ENCODE measurements at places on chromosomes 3 and 15.

- no peak for DNase-seq
These were observed 120.5 kb downstream of the NUP210 start for GRCh38 chr3:13299531-13300155.

GRCh38 chr3:51717947-51718346 is 11.1 kb downstream of the GRM2 start:
- no peak for DNase-seq

GRCh38 chr3:129428376-129429079 is at the start of gene EFCAB12:
EFCAB12 (minus strand) TSS chr3:129428636; CDS start chr3:129428488, 148 bp downstream.
- peak; percentile 75 for DNase-seq

- no peak for DNase-seq
These were observed 10.1 kb upstream of the CAMK1 start for GRCh38 chr3:9779721-9780457.

DNA sequence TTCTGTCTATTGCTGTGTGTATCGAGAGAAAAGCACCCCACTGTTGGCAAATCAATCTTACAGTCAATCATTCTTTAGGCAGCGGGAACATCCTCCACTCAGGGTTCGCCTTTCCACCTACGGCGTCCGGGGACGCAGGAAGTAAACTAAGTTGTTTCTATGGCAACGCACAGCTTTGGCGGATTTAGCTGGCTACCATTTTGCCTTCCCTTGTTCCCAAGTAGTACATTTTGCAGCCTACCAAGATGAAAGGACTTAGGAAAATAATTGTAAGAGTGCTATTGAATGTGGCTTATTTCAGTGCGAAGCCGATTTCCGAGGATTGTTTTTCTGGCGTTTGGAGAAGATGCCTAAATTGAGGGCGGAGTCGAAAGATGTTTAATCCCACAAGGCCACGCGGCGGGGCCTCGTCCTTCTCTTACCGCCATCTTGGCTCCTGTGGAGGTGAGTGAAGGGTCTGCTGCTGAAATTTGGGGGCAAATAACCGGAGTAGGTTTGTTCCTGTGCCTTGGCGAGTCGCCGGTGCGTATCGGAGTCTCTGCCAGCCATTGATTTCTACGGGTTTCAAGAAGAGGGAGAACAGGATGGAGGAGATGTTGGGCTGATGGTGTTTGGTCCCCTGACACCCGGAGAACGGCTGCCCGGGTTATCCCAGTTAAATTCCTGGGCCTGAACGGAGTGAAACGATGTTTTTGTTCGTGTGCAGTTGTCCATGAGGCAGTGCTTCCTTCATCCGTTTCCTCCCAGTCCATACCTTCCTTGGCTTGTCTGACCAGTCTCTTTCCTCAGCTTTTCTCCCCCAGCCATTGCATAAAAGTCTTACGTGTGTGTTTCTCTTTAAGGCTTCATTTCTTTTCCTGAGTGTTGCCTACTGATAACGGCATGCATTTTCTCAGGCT is at the start of gene RPL35A:
Gene RPL35A, plus strand, starts transcription at position 413 of the 899 bp plus-strand sequence. CDS start 778 bp downstream, outside the sequence.
- DNase-seq: peak; percentile 61

- DNase-seq: no peak
These were observed 6.6 kb upstream of the SELENOS start for GRCh38 chr15:101283931-101284330.

- no peak for DNase-seq
These were observed 37.0 kb upstream of the TJP1 start for GRCh38 chr15:29859293-29859692.

- DNase-seq: no peak
These were observed 130.6 kb downstream of the IMPG2 start for GRCh38 chr3:101189796-101190195.

DNA sequence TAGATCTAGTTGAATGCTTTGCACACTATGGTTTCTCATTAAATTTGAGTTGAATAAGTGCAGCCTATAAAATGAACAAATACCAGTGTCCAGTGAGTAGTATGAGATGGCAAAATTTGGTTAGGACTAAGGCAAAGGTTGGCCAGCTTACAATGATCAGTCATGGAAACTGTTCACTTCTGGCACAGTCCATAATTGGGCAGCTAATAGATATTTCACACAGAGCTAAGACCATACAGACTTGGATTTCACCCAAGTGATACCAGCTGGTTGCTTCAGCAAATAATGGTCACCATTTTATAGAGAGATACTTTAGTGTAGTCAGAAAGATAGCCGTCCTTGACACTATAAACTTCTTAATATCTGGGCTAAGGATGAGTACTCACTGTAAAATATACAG is 15.7 kb downstream of the GAP43 start:
- DNase-seq: no peak

DNA sequence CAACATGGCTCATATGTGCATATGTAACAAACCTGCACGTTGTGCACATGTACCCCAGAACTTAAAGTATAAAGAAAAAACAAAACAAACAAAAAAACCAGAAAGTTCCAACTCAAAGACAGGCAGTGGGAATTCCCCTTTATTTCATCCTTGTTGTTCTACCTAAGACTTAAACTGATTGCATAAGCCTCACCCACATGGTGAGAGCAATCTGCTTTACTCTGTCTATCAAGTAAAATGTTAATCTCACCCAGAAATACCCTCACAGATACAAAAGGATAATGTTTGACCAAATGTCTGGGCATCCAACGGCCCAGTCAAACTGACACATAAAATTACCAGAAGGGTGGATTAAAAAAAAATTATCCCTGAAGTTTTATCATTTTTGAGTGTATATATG is 190.9 kb upstream of the PLSCR5 start:
- DNase-seq: no peak

- DNase-seq: no peak
These were observed 765 bp upstream of the UBE2E2 start for GRCh38 chr3:23202203-23202920.

DNA sequence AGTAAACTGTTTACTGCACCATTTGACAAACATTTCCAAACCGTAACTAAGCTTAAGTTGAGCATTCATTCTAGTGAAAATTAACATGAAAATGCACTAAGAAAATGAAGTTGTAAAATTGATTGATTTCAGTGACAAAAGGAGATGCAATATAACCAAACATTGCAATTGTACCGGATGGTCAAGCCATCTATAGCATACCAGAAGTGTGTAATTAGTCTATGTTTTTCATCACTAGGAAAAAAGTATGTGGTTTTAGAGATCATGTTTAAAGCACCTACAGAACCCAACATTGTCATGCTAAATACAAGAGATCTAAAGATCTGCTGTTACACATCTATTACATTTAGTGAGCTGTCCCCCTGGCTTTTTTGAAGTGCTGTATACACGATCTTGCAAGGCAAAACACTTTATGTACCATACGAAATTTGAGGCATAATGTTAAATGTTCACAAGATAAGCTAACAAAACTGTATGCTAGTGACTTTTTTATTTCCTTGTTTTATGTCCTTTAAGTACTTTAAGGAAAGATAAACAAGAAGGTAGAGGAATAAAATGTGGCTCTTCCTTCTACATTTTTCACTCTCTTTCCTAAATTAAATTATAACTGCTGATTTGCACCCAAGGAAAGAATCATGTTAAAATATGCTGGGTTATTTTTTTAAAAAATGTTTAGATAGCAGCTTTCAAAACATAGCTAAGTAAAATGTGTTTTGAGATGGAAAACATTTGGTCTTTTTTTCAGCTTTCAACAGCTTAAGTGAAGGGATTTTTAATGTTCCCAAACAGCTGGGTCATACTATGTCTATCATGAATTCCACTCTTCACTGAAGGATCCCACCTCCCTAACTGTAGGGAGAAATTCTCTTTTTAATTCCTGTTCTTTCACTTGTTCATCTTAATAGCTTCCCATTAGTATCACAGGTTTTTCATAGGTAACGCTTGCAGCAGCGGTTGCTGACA is 498.0 kb downstream of the MECOM start:
- DNase-seq: no peak

DNA sequence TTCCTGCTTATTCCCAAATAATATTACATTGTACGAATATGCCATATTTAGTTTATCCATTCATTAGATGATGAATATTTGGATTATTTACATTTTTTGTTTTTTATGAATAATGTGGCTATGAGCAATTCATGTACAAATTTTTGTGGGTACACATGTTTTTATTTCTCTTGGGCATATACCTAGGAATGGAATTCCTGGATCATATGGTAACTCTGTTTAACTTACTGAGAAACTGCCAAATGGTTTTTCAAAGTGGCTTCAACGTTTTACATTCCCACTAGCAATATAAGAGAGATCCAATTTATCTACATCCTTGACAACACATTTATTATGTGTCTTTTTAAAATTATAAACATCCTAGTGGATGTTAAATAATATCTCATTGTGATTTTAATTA is 362.0 kb upstream of the TMCO5A start:
- no peak for DNase-seq

DNA sequence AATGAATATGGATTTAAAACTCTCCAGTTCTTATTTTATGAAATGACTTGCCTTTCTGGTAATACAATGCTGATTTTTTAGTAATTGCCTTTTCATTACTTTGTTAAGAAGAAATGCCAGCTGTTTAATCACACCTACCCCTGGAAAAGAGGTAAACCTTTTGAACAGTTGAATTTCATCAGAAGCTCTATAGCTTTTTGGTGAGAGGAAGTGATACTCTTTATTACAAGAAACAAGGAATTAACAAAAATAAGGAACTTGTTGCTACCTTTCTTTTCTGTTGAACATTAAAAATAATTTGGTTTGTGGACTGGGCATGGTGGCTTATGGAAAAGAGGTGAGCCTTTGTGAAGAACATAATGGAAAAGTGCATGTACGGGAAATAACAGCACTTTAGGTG is 19.7 kb downstream of the BLOC1S6 start:
- DNase-seq: no peak

DNA sequence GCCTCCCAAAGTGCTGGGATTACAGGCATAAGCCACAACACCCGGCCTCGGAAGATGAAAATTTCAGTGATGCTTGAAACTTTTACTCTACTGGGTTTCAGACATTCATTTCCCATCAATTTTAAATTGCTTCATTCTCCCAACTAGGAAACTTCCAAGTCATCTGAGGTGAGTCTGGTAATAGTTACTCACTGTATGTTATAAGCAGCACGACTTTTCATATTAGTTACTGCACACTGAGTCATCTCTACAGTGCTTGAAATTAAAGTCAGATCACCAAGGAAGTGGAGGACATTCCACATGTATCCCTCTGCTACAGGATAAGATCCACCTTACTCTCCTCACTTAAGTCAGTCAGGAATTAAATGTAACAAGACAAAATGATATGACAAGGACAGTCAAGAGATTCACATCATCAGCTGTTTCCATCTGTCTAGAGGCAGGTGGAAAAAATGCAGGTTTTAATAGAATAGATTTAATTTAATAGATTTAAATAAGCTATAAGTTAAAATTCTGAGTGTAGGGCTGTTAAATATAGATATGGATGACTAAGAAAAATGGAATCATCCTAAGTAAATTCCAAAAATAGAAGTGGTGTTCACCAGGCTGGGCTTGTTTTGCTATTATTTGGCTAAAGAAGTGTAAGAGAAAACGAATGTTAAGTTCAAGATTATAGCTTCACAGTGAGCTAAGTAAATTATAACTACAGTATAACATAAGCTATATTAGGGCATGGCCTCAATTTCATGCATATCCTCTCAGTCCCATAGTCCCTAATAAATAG is 104.4 kb downstream of the TMCO5A start:
- no peak for DNase-seq

- DNase-seq: no peak
These were observed 63.9 kb downstream of the TNFAIP8L3 start for GRCh38 chr15:51030649-51031316.

DNA sequence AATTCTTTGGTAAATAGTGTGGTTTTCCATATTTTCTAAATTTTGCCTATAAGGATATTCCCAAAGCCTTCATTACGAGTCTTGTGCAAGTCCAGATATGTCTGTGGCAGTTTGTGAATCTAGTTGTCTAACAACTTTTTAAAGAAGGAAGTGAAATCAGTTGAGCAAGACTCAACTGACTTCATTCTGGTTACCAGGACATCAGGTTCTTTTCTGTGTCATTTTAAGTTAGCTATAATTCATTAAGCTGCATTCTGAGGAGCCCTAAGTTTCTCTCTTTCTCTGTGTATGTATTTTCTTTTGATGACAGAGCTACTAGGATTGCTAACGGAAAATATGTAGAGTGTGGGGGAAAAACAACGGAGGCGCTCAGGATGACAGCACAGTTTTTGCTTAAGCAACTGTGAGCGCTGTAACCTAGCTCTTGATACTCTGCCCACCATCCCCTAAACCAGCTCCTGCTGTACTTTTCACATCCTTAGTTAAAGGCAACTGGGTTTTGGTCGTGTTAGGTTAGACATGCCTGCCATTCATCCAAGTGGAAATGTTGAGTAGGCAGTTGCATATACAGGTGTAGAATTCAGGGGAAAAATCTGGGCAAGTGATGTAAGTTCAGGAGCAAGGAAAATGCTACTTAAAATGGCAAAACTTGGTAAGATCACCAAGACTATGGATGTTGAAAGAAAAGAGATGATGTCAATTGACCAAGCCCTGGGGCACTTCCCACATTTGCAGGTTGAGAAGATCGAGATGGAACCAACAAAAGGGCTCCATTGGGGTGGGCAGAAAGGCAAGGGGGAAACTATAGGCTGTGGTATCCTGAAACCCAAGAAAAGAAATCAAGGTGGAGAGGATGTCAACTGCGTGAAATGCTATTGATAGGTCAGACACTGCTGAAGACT is 9.2 kb downstream of the MFSD1 start:
- DNase-seq: no peak

DNA sequence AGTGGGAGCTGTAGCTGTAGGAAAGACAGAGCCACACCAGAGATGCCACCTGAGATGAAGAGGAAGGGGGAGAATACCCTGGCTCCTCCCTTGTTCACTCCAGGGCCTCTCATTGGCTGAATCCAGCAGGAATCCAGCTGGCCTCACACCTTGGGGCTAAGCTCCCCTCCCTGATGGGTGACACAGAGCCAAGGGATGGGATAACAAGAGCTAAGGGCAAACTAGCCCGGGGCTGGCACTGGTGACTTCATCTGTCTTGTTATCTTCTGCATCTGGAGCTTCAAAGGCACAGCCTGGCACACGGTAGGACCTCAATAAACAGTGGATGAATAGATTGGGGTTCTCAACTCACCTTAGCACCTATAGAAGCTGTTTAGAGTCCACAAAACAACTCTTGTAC is 13.8 kb upstream of the GATA2 start:
- no peak for DNase-seq

DNA sequence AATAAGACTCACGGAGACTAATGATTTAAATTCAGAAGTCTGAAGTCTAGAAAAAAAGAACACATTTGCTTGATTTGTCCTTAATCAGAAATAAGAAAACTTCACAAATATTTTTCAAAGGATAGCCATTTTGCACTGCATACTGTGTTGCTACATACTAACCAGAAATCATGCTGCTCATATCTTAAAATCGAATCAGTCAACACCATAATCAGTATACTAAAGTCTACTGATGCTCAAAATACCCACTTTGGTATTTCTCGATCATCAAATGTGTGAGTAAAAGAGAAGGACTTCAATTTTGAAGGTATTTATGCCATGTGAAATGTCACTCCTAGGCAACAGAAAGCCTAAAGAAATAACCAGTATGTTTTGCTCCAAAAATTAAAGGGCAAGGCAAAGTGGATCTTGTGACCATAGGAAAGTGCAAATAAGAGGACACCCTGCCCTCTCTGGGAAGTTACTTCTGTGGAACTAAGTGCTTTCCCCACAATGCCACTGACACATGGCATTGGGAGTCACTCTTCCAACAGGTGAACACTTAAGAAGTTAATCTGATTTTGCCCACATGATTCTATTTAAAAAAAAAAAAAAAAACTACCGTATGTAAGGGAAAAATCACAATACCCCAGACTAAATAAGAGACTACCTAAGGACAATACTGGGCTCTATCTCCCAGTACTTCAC is 2.7 kb downstream of the LRIG1 start:
- DNase-seq: no peak

GRCh38 chr3:194178128-194178527 is 42.2 kb downstream of the HES1 start:
- DNase-seq: no peak

- no peak for DNase-seq
These were observed 360 bp upstream of the MGA start for GRCh38 chr15:41659855-41660234.

Data from stimulated activated CD8-positive, alpha-beta memory T cell treated with anti-CD3 and anti-CD28 coated beads, Interleukin-4, amount 100 ng/mL, for 4 hours (primary cell).